ENCODE measurements at places on chromosomes 5 and 9.

DNA sequence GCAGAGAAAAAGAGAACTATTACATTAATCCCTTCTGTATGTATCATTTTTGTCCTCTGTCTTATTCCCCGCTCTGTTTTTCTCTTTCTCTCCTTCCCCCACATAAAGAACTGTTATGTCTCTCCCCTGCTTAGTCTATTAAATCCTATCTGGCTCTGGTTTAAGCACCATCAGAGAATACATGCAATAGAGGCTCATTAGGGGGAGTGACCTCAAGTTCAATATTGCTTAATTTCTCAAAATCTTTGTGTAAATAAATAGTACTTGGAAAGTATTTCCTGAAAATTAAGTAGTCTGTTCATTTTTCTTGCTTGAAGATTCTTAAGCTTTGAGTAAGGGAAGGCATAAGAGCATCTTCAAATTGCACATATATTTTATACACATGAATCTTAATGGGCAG, 41.2 kb upstream of the FAM174A start:
- DNase-seq: no peak

GRCh38 chr5:179125789-179126505, 65.8 kb downstream of the ZNF354C start:
- DNase-seq: no peak

DNA sequence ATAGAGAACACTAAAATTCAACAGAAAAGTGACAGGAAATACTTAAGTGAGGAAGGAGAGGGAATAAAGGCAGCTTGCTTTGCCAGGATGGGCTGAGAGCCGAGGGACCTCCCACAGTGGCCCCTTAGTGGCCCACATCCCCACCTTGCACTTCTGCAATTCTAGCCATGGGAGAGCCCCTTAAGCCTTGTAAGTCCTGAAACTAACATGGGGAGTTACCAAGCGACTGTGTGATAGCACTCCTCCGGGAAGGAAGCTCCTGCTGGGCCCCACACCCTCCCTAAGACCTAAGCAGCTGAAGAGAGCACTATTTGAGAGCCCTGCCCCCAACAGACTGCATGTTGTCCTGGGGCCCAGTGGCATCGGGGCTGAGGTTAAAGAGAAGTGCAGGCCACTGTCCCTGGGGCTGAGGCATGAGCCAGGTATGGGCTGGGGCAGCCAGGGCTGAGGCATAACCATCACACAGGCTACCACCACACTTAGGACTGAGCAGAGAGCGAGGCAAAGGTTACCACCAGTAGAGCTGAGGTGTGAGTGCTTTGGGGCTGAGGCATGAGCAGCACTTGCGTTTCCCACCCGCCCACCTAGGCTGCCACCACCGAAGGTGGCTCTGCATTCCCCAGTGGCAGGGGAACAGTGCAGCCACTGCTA, 301.8 kb upstream of the TRPC7 start:
- no peak for DNase-seq

GRCh38 chr5:54603372-54603771, 85.8 kb downstream of the SNX18 start:
- no peak for DNase-seq

DNA sequence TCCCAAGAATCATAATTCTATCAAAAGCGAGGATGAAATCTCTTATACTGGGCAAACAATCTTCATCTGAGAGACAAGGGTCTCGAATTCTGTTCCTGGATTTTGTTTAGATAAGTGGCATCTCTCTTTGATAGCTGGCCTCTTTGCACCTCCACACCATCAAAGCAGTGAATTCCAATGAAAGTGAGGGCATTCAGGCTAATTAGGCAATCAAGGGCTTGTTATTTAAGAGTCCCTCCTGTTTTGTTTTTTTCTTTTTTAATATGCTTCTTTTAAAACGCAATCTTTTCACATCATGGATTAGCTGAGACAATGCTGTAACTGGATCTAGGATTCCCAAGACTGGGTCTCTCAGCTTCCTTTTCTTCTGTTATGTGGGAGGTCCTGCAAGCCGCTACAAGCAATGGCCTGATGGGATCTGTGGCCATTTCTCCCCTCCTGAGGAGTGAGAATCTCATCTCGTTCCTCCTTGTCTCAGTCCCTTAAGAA, 67.9 kb downstream of the TNC start:
- DNase-seq: no peak

GRCh38 chr5:14178671-14179211, 35.6 kb downstream of the TRIO start:
- no peak for DNase-seq

DNA sequence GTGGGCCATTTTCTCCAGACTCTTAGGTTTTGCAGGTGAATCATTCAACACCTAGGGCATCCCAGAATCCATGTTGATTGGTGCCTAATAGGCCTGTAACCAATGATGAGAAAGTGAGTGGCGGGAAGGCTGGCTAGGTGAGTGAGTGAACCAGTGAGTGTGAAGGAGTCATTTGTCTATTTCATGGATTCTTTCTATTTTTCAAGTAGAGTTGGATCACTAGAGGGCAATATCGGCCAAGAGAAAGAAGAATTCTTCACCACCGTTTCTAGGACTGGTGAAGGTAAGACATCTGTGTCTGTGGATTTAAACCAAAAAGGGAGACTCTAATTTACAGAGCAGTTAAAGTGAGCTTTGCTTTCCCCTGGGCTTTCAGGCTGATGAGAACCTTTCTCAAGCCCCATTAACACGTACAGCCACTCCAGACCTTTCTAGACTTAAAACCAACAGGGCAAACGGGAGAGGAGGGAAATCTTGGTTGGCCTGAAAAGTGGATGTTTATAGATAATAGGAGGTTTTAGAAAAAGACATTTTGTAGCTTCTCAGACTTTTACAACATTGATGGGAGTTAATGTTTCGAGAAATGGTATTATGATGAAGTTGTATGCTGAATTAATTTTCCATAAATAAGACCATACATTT, 114.3 kb upstream of the IL12B start:
- no peak for DNase-seq

- DNase-seq: no peak
Measured at GRCh38 chr9:132525308-132526023, 56.9 kb upstream of the BARHL1 start.

DNA sequence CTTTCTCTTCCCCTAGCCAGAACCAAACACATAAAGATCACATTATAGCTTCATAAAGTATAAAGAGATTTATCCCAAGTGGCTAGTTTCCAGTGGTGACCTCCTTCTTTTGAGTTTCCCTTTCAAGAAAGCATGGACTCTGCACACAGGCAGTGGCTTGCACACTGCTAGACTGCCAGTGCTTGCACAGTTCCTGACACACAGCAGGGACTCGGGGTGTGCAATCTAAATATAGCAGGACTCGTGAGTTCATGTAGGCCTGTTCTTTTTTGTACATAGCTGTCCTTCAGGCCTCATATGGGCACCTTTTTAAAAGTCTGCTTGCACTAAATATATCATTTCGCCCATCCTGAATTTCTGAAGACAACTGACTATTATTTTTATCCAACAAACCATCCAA, 308.6 kb downstream of the FBXL7 start:
- DNase-seq: no peak

- DNase-seq: no peak
Measured at GRCh38 chr5:3142261-3143027, 391.0 kb upstream of the IRX2 start.

Data from nucleus accumbens (tissue), 56 donors.